DMS79 (cell line): ENCODE measurements at places on chromosomes 1 and 21.

- DNase-seq, result no peak
Measured at GRCh38 chr1:203177036-203177405, 1.4 kb upstream of the MYBPH start.

- DNase-seq, result peak; percentile 68
Measured at GRCh38 chr1:50705041-50705440, 255.0 kb downstream of the FAF1 start.

- no peak for DNase-seq
Measured at GRCh38 chr1:180053594-180054567, 99.3 kb downstream of the CEP350 start.

- no peak for DNase-seq
Measured at GRCh38 chr1:7643530-7643929, 127.6 kb upstream of the VAMP3 start.

DNA sequence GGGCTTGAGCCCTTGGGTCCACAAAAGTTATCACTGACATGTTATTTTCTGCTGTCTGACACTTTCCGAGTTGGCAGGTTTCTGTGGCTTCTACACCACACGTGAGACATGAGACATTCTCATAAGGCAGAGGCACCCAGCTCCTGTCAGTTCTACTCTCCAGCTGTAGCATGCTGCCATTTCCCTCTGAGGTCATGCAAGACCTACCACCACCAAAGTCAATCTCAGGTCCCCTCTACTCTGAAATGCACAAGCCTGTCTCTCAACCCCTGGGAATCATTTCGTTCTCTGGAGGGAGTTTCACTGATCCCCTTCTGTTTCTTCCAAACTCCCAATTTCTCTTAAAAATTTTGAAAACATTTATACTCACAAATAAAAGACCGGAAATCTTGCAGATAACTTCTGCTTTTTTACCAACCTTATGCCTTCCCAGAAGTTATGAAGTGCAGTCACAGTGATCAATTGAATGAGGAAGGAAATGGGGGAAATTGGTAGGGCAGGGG is 39.5 kb upstream of the CR2 start:
- DNase-seq, result no peak

- no peak for DNase-seq
Measured at GRCh38 chr1:177341773-177342172, 171.0 kb downstream of the BRINP2 start.

- DNase-seq, result no peak
Measured at GRCh38 chr1:100353071-100353801, 930 bp downstream of the CDC14A start.

DNA sequence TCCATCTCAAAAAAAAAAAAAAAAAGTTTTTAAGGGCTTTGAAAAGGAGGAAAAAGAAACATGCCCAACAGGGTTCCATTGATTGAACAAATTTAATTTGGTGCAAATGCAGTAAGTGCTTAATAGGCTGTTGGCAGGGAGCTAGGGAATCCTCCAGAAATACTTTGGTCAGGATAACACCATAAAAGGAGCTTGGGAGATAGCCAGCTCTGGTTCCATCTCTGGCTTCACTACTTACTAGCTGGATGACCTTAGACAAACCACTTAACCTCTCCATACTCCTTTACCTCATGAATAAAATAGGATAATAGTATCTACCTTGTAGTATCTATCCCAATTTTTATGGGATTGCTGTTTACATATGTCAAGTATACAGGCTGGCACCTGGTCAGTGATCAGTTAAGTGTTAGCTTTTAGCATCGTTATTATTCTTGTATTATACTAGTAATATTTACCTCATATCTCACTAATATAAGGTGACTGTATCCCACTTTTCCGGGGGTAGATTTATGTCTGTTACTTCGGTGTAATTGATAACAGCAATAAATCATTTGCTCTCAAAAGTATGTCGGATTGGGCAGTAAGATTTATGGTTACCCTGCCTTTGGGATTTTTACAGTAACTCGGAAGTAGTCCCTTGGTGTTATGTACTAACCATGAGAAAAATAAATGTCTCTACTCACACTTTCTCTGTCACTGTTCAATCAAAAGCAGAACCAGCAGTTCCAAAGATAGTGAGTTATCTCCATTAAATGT is 36.4 kb downstream of the BTG3 start:
- DNase-seq, result peak; percentile 80

- DNase-seq, result no peak
Measured at GRCh38 chr1:44239331-44239960, 26.2 kb downstream of the DMAP1 start.
